ENCODE measurements at places on chromosomes 4 and X.

DNA sequence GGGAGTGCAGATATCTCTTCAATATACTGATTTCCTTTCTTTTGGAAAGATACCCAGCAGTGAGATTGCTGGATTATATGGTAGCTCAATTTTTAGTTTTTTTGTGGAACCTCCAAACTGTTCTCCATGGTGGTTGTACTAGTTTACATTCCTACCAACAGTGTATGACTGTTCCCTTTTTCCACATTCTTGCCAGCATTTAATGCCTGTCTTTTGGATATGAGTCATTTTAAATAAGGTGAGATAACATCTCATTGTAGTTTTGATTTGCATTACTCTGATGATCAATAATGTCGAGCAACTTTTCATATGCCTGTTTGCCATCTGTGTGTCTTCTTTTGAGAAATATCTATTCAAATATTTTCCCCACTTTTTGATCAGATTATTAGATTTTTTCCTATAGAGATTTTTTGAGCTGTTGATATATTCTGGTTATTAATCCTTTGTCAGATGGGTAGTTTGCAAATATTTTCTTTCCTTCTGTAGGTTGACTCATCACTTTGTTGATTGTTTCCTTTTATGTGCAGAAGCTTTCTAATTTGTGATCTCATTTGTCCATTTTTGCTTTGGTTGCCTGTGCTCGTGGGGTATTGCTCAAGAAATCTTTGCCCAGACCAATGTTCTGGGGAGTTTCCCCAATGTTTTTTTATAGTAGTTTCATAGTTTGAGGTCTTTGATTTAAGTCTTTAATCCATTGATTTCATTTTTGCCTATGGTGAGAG lies 552.7 kb downstream of the ZNF674 start:
- no peak for DNase-seq

GRCh38 chr4:66562276-66562806 lies 892.1 kb upstream of the EPHA5 start:
- no peak for DNase-seq

- DNase-seq: no peak
Measured at GRCh38 chr4:139099366-139099982, 77.5 kb downstream of the ELF2 start.

DNA sequence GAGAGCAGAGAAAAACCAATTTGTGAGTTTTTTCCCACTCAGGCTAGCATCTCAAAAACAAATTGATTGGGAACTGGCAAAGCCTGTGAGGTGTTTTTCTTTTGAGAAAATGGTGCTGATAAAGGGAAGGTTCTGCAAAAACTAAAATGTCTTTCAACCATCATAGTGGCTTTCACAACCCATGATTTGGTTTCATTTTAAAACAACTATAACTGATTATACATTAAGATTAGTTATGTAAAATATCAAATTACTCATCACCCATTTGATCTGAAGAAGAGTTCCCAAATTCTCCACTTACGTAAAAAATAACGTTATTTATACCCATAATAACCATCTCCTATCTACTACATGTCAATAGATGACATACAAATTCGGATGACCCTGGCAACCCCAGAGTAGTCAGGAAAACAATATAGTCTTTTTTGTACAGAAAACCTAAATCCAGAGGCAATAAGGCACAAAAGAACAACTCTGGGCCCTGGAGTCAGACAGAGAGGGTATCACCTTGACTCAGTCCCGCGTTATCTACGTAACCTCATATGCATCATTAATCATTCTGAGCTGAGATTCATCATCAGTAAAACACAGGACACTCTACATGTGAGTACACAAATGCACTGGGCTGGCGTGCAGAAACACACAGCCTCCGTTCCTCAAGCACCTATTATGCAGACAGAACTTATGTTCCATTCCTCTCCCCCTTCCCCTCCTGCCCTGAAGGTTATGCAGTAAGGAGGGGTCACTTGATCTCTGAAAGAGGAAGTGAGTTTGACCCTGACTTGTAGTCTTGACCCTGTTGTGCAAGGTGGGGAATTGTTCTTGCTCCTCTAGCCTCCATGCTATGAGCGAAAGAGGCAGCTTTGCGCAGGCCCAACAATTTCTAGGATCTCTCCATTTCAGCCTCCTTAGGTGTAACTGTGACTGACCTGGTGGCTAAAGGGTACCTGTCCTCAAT lies 82.2 kb downstream of the SLC9A7 start:
- DNase-seq: no peak

DNA sequence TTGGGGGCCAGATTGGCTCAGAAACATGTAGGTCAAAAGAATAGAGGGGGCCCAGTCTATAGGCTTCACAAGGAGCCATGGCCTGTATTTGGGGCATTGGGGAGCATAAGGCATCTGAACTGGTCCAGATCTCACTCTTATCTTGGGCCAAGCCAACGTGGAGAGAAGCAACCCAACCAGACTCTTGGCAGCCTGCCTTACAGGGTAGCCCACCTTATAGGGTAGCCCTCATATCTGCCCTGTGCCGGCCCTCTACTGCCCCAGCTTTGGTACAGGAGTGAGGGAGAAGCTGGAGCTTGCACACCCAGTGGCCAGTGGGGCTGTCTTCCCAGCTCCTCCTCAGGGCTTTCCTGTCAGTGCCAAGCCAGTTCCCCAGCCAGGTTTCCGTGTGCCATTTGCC lies 142.2 kb downstream of the AMMECR1 start:
- DNase-seq: no peak

GRCh38 chr4:180567080-180567479 lies 1676.1 kb upstream of the TENM3 start:
- no peak for DNase-seq

DNA sequence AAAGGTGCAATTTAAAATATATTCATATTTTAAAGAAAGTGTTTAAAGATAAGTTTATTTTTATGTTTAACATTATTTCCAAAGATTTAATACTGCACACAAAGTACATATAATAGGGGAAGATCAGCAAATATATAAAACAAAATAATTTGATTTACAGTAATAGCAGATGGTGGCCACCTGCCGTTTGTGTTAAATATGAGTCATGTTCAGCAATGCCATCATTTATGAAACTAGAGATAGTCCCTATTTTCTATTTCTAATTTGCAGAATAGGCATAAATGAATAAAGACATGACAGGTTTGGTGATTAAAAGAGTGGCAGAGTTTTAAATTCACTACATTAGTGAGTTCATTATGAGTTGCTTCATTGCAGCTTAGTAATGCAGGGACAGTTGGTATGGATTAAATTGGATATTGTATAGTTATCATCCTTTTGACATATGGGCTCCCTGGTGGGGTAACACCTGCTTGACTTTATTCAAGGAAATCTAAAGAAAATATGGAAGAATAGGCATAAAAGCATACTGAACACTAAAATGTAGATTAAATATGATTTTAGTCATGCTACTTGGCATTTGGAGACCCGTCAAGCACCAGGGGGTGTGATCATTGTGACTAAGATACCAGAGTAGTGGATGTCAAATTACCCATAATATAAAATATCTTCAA lies 78.8 kb upstream of the BANK1 start:
- no peak for DNase-seq

GRCh38 chr4:44817930-44818329 lies 91.6 kb upstream of the GNPDA2 start:
- DNase-seq: no peak

GRCh38 chr4:159983082-159983481 lies 880.2 kb downstream of the RAPGEF2 start:
- DNase-seq: no peak

GRCh38 chrX:147565237-147565636 lies 346.5 kb upstream of the FMR1 start:
- no peak for DNase-seq

DNA sequence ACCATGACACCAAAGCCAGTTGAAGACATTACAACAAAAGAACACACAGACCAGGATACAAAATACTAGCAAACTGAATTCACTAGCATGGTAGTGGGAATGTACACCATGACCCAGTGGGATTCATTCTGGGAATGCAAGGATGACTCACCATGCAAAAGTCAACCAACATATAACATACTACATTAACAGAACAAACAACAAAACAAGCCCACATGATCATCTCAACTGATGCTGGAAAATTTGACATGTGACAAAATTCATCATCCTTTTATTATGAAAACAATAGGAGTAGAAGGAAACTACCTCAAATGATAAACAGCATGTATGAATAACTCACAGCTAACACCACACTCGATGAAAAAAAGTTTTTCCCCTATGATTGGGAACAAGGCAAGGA lies 190.2 kb downstream of the DCLK2 start:
- no peak for DNase-seq

DNA sequence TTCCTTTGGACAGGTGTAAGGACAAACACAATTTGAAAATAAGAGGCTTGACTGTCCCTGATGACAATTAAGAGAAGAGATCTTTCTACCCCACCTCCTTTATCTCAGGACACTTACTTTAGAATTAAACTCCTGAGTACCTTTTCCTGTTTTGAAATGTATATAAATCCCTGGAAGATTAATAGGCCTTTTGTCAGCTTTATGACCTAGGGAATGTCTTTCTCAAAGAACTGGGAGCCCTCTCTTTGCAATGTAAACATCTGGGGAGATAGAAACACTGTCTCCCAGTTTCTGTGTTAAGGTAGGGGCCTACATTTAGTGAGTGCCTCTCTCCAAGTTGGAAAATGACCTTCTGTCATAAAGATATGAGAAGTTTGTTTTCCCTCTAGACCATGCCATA lies 31.7 kb downstream of the AGA start:
- no peak for DNase-seq

GRCh38 chr4:74738464-74739143 lies 55.7 kb downstream of the BTC start:
- DNase-seq: no peak

DNA sequence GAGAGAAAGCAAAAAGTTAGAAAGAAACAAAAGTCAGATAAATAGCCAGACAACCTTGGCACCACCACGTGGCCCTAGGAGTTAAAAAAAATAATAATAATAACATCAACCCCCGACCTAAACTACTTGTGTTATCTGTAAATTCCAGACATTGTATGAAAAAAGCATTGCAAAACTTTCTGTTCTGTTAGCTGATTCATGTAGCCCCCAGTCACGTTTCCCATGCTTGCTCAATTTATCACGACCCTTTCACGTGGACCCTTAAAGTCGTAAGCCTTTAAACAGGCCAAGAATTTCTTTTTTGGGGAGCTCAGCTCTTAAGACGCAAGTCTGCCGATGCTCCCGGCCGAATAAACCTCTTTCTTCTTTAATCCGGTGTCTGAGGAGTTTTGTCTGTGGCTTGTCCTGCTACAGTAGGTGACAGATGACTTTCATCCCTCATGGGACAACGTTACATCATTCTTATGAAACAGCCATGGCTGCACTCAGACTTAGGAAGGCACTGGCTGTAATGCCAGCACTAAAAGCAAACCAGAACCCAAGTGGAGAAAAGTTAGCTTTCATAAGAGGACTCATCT lies 520 bp downstream of the ACOX3 start:
- no peak for DNase-seq

GRCh38 chr4:151968643-151969042 lies 207.8 kb upstream of the GATB start:
- DNase-seq: no peak

DNA sequence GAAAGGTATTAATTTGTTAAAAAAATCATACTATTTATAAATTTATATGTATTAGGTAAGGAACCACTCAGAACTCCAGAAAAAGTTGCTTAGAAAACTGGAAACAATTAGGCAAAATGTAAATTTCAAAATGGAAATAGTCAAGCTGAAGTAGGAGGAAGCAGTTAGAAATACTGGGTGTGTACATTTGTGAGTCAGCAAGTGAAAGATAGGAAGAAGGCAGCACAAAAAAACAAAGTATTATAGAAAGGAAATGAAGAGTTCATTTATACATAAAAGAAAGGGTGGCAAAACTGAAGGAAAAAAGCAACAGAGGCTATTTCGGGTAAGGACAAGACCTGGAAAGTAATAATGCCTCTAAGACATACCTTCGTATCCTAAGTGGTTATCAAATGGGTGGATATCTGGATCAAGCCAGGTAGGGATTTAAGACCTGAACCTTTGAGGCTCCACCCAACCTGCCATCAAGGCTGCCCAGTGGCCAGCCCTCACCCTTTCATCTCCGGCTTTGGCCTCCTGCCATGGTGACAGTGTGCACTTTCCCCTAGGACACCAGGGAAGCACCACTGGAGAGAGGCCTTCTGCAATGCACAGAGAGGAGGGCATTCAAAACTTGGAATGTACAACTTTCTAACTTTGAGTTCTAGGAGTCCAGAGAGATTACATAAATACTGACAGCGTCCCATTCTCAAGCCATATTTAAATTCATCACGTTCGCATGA lies at the start of gene LRRC66:
Gene LRRC66 (minus strand): TSS at position 428 of the 722 bp plus-strand sequence. CDS start 2,750 bp downstream, outside the sequence.
- no peak for DNase-seq

DNA sequence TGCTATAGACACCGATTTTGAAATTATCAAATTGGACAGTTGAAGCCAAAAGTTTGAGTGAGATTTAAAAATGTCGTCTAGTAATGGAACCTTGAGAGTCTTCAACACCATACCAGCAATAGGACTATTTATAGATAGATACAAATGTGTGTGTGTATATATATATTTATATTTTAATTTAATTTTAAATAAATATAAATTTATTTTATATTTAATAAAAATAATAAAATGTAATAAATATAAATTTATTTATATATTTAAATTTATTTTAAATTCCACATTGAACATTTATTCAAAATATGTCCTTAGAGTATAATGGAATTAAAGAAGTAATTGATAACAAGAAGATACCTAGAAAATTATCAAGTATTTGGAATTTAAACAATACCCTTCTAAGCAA lies 221.9 kb upstream of the CXXC4 start:
- no peak for DNase-seq

GRCh38 chr4:31088600-31089230 lies 368.5 kb downstream of the PCDH7 start:
- DNase-seq: no peak

DNA sequence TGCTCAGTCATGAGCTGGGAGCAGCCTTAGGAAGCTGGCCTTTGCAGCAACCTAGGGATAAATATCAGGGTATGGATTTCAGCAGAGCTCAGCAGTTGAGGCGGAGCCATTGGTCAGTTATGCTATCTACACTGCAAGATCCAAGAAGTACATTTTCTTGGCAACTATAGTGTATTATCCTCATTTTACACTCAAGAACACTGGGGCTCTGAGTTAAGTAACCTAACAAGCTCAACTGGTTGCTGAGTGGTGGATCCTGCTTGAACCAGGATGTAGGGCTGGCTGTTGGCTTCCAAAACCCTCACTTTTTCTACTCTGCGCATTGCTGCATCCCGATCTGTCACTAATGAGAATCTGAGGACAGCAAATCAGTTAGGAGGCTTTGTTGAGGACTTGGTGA lies 1.5 kb upstream of the SCARB2 start:
- no peak for DNase-seq

- no peak for DNase-seq
Measured at GRCh38 chr4:153398713-153399112, 54.2 kb downstream of the MND1 start.

DNA sequence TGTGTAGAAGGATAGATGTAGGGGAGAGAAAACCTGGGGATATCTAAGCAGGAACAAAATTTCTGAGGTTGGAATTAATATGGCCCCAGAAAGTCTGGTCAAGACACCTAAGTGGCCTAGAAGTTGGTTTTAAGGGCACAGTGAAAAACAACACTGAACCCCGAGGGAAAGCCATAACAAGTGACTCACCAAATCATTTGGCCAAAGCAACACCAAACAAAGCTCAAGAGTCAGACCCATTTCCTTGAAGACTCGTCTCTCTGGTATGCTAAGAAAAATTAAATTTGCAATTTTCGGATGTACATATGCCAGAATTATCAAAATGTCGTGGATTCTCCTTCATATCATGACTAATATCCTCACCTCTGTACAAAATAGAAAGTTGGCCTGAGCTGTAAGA lies 162.9 kb downstream of the SMIM20 start:
- DNase-seq: no peak

- no peak for DNase-seq
Measured at GRCh38 chr4:13367691-13368090, 116.4 kb downstream of the RAB28 start.

GRCh38 chr4:183344523-183345255 lies 22.5 kb upstream of the CLDN24 start:
- DNase-seq: no peak
